ENCODE measurements at places on chromosomes 12 and 14. TPM values are rescaled to one million over a fixed set of nuclear protein-coding genes. Genes with fewer than 3 reads are reported as not detected.

DNA sequence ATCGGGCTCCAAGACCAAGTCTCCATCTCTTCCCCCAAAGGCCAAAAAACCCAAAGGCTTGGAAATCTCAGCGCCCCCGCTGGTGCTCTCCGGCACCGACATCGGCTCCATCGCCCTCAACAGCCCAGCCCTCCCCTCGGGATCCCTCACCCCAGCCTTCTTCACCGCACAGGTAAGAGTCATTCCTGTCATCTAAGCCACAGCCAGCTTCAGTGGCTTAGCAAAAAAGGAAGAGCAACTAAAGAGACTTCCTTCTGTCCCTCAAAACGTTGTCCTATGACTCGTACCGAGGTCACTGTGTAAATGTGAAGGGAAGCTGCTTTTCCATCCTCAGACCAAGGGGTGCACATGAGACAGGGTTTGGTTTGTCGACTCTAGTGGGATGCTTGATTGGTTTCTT is 53.4 kb downstream of the ELK3 start:
- no peak for DNase-seq

GRCh38 chr14:53304726-53305381 is 151.7 kb upstream of the DDHD1 start:
- no peak for DNase-seq

GRCh38 chr14:44589180-44589579 is 82.1 kb upstream of the FSCB start:
- DNase-seq: no peak

GRCh38 chr12:57214398-57214781 is 2.2 kb upstream of the NXPH4 start:
- DNase-seq: peak; percentile 81

- no peak for DNase-seq
Observed at GRCh38 chr14:36129181-36129580, 47.3 kb downstream of the PTCSC3 start.

DNA sequence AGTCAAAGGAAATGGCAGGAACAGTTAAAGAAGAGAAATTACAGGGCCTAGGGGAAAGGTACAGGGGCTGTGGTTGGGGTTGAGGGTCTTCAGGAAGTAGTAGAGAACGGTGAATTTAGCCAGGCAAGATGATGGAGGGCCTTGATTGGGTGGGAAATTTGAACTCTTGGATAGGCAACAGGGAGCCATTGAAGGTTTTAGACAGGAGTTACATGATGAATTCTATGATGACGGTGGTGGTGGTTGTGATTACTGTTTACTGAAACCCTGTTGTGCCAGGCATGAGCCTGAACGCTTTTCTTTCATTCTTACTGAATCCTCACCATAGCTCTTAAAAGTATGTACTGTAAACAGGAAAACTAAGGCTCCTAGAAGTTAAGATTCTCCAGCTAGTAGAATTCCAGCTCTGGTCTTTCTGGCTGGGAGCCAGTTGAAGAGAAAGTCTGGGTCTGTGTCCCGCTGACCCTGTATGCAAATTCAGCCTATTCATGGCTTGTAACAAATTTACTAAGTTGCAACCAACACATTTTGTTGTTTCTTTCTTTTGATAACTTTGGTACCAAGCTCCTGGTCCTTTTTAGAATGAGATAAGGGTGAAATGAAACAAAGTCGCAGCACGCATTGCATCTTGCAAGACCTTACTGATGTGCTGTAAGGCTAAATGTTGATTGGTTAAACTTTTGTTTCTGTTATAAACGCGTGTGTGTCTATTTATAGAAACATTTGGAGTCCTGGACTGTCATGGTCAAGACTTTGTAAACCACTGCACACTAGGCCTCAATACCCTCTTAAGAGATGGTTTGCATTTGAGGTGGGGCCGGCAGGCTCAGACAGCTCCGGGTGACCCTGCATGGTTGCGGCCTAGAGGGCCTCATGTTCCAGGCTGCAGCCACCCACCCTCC is 6.0 kb downstream of the ORAI1 start:
- DNase-seq: no peak

The ABCC9 gene
- total RNA-seq: 123 TPM
